Stimulated activated CD4-positive, alpha-beta T cell treated with anti-CD3 and anti-CD28 coated beads, Interleukin-1b, Interleukin-23, amount 100 ng/mL, for 1 hour (primary cell): ENCODE measurements at places on chromosomes 16 and 17.

GRCh38 chr16:70589998-70590471 is 56.3 kb upstream of the IL34 start:
- no peak for DNase-seq

DNA sequence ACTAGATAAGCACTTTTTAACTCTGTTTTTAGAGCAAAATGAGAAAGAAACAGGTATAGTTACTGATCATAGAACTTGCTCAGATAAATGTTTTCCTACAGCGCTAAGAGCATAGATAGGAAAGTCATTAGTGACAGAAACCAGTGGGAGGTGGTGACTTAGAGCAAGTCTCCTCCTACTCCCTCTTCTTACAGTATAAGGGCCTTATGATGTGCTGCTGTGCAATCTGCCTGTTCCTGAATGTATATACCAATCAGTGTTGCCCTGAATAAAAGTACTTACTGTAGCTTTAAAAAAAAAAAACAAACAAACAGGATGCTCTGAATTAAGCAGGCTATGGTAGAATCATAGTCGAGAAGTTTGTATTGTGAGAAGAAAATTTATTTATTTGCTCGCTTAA is 23.3 kb upstream of the RASL10B start:
- no peak for DNase-seq

GRCh38 chr17:59399914-59400313 is 68.5 kb downstream of the YPEL2 start:
- DNase-seq: no peak

DNA sequence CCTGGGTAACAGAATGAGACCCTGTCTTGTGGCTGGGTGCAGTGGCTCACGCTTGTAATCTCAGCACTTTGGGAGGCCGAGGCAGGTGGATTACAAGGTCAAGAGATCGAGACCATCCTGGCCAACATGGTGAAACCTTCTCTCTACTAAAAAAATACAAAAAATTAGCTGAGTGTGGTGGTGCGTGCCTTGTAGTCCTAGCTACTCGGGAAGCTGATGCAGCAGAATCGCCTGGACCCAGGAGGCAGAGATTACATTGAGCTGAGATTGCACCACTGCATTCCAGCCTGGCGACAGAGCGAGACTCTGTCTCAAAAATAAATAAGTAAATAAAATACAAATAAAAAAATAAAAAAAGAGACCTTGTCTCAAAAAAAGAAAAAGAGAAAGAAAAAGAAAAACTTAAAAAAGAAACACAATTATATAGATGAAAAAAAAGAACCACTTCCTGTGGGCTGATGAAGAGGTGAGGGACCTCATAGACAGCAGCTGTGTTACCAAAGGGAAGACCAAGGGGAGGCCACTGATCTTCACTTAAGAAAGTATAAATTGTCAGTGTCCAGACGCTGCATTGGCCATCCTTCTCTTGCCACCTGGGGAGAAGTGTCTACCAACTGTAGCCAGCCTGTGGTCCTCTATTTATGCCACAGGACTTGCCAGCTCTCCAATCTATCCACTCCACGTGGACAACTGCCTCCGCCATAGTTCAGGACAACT is 24.4 kb upstream of the SMG1 start:
- DNase-seq: no peak

GRCh38 chr16:84595052-84595481 is 22.8 kb downstream of the COTL1 start:
- DNase-seq: no peak

- no peak for DNase-seq
Observed at GRCh38 chr17:79216826-79217225, 142.2 kb downstream of the ENGASE start.

- DNase-seq: no peak
Observed at GRCh38 chr16:78249056-78249455, 149.6 kb downstream of the WWOX start.

GRCh38 chr16:13866073-13866472 is 53.9 kb upstream of the ERCC4 start:
- no peak for DNase-seq

- peak; percentile 38 for DNase-seq
Observed at GRCh38 chr17:75601057-75601987, 13.7 kb downstream of the MYO15B start.

- no peak for DNase-seq
Observed at GRCh38 chr17:27985736-27986399, 56.6 kb upstream of the NLK start.

GRCh38 chr17:58974354-58974753 is 132.3 kb downstream of the TRIM37 start:
- DNase-seq: no peak

DNA sequence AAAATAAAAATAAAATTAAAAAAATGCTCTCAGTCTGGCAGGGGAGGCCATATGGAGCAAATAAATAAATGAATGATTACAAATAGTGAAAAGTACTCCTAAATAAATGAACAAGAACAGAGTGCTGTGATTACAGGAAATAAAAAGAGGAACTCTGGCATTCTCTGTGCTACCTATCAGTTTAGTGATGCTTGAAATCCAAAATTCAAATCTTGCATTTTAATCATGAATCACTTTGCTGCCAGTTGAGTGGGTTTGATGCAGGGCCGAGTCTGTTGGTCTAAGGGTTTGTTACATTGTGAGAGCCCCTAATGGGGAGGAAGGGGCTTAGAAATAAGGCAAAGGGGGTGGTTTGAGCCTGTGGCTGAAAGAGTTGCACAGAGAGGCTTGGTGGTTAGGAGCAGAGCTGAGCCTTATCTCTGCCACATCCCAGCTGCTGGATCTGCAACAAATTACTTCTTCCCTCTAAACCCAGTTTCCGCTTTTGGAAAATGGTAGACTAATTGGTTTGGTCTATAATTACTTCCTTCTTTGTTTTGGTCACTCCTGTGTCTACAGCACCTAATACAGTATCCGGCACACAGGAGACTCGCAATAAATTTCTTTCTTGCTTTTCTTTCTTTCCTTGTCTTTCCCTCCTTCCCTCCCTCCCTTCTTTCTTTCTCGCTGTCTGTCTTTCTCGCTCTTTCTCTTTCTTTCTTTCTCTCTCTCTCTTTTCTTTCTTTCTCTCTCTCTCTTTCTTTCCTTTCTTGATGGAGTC is 6.3 kb upstream of the ABCC1 start:
- no peak for DNase-seq

GRCh38 chr17:81995463-81996231 is 18.2 kb downstream of the ASPSCR1 start:
- DNase-seq: no peak

- DNase-seq: no peak
Observed at GRCh38 chr17:77124192-77124889, 16.4 kb upstream of the SEC14L1 start.

- DNase-seq: no peak
Observed at GRCh38 chr17:8087075-8087951, at the start of gene ALOX12B. TSS of gene ALOX12B (minus strand) at chr17:8087716. CDS start at chr17:8087442, 274 bp downstream.

GRCh38 chr16:19307587-19308241 is 22.2 kb downstream of the CLEC19A start:
- no peak for DNase-seq

DNA sequence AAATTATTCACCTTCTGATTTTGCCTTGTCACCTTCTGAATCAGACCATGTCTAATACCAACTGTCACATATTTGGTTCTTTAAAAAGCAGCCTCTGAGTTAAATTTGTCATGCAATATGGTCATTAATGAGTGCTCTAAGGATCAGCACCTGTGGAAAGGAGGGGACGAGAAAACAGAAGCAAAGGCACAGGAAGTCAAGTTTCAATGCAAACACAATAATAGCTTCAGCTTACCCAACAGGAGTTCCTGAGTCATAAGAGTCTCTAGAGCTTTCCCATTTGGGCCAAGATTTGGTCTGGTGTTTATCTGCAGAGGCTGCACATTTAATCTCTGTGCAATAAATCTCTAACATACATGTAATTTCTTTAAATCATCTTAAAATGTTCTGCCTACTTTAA is 889.8 kb downstream of the CDH8 start:
- no peak for DNase-seq

DNA sequence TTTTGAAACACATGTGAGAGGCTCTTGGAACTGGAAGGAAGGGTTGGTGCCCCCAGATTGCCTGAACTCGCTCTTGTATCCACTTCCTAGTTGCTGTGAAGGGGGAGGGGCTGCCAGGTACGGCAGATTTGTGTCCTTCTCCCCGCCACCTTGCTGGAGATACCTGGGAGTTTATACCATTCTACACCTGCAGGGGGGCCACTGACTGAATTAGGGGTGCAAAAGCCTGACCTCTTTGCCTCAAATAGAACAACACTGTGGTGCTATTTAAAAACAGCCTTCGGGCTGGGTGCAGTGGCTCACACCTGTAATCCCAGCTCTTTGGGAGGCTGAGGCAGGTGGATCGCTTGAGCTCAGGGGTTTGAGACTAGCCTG is 35.1 kb upstream of the IL34 start:
- DNase-seq: no peak

- no peak for DNase-seq
Observed at GRCh38 chr16:9123871-9124270, 32.4 kb downstream of the HAPSTR1 start.

- DNase-seq: no peak
Observed at GRCh38 chr16:15038689-15039088, 17.2 kb downstream of the NTAN1 start.

GRCh38 chr17:7839876-7840261 is 5.9 kb downstream of the KDM6B start:
- no peak for DNase-seq

- no peak for DNase-seq
Observed at GRCh38 chr17:48016112-48016511, 21.5 kb downstream of the COPZ2 start.

- no peak for DNase-seq
Observed at GRCh38 chr16:13325396-13325795, 424.0 kb downstream of the SHISA9 start.
